ENCODE measurements at places on chromosomes 2 and 18.

GRCh38 chr18:64966667-64967066, 784.1 kb upstream of the CDH7 start:
- no peak for DNase-seq

GRCh38 chr2:197378494-197379307, 56.1 kb downstream of the SF3B1 start:
- DNase-seq, result peak; percentile 74

DNA sequence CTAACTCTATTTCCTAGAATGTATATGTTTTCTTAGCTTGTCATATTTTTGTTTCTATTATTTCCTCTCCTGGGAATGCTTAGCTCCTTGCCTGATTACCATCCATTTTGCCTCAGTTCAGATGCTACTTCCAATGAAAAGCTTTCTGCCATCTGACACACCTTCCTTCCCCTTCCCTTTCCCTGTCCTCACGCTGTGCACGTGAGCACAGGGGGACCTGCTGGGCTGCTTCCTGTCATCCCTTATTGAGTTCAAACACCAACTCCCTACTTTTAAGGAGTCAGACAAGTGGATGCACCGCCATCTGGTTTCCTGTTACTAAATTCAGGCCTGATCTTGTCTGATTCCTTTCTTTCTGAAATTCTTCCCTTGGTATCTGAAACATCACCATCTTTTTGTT, 2.4 kb upstream of the INO80C start:
- DNase-seq, result no peak

DNA sequence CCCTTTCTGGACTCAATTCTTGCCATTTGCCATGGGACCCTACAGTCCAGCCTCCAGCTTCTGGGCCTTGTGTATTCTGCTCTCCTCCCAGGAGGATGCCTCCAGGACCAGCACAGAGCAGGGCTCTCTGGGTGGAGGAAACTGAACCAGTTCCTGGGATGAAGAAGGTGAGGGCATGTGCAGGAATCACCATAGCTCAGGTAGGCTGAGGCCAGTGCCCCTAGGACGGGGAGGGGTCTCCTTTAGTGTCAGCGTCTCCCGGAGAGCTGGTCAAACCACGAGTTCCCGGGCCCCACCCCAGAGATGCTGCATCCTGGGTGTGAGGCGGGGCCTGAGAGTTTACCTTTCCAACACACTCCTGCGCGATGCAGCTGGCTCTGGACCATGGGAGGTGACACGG, 5.8 kb upstream of the PRELID3A start:
- no peak for DNase-seq

DNA sequence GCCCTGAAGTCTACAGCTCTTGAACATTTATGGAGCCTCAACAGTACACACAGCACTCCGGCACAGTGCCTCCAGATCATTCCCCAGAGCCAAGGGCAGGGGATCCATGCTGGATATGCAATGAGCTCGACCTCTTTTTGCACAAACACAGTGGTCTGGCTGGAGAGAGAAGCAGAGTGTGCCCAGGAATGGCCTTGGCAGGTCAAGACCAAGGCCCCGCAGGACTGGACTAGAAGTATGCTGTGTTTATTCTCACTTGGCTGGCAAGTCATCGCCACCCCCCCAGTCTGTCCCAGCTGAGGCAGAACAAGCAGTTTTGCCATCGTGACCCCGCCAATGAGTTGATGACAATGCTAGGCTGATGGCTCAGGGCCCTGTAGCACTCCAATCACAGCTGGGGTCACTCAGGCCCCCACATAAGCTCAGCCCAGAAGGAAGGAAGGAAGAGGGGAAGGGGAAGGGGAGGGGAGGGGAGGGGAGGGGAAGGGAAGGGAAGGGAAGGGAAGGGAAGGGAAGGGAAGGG, 212.1 kb downstream of the TTC32 start:
- DNase-seq, result no peak

DNA sequence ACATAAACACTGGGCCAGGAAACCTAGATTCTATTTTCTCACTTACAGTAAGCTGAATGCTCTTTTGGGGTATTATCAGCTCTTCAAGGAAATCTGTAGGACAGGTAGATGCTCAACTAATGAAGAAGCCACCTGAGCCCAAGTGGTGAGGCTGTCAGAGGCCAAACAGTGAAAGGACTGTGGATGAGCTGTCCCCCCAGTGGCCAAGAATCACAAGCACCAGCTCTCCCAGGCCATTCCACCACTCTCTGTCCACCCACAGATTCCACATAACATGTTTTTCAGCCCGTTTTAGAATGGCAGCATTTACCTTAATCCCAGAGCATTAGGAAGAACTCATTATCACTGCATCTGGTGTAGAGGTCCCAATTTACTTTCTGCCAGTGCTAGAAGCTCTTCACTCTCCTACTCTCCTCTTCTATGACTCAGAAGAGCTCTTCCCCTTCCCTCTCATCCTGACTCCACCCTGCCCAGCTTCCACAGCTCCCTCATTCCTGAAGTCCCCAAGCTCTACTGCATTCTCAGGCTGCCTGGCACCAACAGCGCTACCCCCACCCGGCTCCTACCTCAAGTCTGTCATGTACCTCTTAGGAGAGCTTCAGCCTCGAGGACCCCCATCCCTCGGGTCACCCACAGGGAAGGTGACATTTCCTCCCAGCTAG, 43.8 kb upstream of the GORASP2 start:
- no peak for DNase-seq

- DNase-seq, result no peak
These were observed 611.1 kb downstream of the ZEB2 start for GRCh38 chr2:143908843-143909242.

DNA sequence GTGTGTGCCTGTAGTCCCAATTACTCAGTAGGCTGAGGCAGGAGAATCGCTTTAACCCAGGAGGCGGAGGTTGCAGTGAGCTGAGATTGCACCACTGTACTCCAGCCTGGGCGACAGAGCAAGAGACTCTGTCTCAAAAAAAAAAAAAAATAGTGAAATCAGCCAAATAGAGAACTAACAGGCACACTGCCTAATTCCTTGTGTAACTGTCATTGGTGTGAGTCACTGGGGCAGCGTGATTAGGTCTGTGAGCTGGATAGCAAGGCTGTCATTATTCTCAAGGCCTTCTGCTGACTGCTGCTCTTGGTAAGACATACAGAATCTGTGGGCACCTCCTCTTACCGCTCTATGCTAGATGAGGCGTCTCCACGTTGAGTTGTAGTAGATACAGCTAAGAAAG, 270.3 kb downstream of the NEDD4L start:
- DNase-seq, result no peak

- no peak for DNase-seq
These were observed 446.2 kb upstream of the SLC14A2 start for GRCh38 chr18:45168866-45169600.

DNA sequence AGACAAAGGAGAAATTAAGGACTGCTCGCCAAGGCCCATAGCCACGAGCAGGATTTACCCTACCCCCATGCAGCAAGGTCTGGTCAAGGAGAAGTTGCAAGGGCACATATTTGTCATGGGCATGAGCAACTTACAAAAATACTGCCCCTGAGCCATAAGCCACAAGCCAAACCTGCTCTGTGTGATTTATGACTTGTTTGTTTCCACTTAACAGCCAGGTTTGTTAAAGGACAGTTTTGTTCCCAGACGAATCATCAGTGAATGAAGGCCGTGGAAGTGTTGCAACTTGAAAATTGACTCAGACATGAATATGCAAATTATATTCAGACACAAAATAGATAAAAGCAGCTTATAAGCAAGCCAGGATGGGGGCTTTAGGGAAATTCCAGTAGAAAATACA, 31.3 kb upstream of the EVA1A start:
- no peak for DNase-seq

GRCh38 chr2:49286045-49286444, 131.7 kb upstream of the FSHR start:
- no peak for DNase-seq

DNA sequence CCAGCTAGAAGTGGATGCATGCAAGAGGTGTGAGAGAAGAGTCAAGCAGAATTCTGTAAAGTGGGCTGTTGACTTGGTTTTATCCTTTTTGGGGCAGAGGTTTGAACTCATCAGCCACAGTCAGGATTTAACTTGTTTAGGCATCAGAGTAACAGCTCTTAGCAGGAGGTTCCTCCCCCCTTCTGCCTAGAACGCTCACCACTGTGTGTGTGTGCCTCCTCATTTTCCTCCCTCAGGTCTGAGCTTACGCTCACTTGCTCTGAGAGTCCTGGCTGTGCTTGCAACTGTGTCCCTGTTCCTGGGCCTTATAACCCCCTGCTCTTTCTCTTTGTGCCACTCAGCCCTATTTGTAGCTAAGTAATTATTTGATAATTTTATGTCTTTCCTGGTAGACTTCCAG, 167.9 kb downstream of the TMEM182 start:
- no peak for DNase-seq

- no peak for DNase-seq
These were observed 7.9 kb upstream of the CFAP36 start for GRCh38 chr2:55511508-55512124.

DNA sequence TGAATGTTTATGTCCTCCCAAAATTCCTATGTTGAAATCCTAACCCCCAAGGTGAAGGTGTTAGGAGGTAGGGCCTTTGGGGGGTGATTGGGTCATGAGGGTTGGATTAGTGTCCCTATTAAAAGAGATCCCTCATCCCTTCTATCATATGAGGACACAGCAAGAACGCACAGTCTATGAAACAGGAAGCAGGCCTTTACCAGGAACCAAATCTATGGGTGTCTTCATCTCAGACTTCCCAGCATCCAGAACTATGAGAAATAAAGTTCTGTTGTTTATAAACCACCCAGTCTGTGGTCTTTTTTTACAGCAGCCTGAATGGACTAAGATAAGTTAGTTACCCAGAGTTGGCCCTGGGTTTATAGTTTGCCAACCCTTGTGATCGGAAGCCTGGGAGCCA, 153.1 kb downstream of the INO80D start:
- DNase-seq, result no peak

DNA sequence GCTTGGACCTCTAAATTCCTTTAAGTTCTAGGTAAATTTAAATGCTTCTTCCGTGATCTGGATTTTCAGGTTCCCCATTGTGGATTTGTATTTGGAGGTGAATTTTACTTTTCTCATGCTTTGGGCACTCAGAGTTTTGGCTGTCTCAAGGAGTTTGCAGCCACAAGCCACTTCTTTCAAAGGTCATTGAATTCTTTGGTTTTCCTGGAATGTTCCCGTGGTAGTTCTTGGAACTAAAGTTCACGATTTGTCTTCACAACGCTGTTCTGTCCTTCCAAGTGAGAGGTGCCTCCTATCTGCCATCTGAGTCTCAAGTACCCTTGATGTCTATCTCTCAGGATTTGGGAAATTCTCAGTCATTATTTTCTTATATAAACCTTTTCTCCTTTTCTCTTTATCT, 1438.7 kb upstream of the ZEB2 start:
- no peak for DNase-seq

GRCh38 chr2:5915881-5916310, 223.7 kb downstream of the SOX11 start:
- no peak for DNase-seq

DNA sequence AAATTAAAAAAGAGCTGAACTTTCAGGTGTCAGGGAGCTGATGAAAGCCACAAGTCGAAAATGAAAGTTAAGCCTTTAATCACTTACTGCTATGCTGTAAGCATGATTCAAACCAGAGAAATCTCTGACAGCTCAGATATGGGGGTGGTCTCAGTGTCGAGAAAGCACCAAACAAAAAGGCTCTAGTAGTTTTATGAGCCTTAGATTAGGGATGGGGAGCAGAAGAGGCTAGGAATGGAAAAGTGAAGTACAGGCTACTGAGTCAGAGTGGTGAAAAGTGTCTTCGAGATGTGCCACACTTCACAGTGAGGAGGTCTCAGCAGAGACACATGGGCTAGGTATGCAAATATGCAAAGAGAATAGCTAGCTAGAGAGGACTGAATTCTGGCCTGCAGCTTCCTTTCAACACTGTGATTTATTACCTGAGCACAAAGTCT, 482.2 kb downstream of the SPAG16 start:
- no peak for DNase-seq

DNA sequence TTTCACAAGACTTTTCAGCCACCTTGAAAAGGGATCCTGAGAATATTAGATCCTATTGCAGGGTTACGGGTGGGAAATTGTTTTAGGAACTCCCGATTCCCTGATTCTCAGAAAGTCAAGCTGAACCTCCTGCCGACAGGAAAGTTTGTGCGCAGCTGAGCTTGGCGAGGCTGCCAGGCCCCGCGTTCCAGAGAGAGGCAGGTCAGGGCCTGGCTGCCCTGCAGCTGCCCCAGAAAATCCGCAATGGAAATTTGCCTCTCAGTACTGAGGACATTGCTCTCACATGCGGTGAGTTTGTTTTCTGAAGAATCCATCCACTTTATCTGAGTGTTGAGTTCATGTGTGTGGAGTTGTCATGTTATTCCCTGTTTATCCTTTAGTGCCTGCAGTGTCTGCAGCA, 144.2 kb downstream of the RTP5 start:
- no peak for DNase-seq

DNA sequence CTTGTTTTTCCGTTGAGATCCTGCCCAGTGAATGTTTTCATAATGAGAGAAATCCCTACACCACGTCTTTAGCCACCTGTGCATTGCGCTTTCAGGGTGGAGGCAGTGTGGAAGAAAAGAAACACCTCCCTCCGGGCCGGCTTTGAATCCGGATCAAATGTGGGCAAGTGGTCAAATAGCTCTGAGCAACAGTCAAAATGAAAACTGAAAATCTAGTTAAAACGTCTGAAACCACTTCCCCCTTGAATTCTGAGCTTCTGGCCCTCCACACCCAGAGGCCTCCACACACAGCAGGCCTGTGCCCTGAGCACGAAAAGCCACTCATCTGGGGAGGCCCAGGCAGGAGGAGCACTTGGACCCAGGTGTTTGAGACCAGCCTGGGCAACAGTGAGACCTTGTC, 263.6 kb upstream of the SALL3 start:
- DNase-seq, result no peak

GRCh38 chr2:180124273-180125139, 117.4 kb upstream of the CWC22 start:
- DNase-seq, result no peak

DNA sequence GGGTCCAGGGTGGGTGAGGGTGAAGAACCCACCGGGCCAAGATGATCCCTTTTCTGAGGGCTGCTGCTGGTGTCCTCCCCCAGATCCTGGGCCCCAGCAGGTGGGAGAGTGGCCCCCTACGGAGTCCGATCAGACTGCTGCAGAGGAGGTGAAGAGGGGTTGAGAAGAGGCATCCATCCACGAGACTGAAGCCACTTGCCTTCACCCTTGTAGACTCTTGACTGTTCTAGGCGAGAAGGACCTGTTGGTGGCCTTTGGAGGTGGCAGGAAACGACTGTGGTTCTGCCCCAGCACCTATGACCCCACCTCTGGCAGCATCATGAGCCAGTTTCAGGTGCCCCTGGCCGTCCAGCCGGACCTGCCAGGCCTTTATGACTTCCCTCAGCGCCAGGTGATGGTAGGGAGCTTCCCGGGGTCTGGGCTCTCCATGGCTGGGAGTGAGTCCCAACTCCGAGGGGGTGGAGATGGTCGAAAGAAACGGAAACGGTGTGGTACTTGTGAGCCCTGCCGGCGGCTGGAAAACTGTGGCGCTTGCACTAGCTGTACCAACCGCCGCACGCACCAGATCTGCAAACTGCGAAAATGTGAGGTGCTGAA, 1.5 kb downstream of the TET3 start:
- peak; percentile 55 for DNase-seq

DNA sequence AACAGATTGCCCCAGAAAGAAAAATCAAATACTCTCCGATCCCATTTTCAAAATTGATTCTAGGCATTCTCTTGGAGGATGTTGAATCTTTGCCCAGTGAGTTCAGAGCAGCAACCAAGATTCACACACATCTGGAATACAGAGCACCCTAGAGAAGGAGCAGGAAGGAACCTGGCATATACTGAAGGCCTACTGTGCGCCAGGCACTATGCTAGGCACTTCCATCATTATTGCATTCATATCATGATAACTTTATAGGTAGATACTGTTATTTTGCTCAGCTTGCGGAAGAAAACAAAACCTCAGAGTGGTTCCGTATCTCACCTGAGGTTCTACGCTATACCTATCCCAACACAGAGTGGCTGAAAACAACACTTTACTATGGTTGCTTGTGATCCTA, 160.3 kb upstream of the SERTAD2 start:
- no peak for DNase-seq

All from CD4-positive, alpha-beta T cell treated with Interleukin-6 for 4 hours (primary cell).